H1 (cell line): ENCODE measurements at places on chromosomes 3 and 15.

GRCh38 chr3:42778644-42779043 lies 5.6 kb upstream of the CCDC13 start:
- no peak for DNase-seq

DNA sequence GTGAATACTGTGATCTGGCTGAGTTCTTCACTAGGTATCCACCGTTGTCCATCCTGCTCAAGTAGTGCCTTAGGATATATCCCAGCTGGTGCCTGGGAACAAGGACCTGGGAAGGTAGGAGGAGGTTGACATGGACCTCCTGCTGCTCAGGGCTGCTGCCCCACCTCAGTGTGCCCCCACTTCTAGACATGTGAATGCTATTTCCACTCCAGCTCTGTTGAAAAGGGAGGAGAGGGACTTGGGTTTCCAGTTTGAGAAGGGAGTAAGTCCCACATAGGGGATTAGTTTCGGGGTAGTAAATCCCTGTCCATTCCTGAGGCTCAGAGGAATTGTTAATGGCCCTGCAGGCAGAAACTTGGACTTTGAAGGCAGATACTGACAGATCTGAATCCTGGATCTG lies 32.9 kb upstream of the ETV5 start:
- no peak for DNase-seq

- DNase-seq, result no peak
Measured at GRCh38 chr3:83513051-83513450, 1445.7 kb upstream of the CADM2 start.

DNA sequence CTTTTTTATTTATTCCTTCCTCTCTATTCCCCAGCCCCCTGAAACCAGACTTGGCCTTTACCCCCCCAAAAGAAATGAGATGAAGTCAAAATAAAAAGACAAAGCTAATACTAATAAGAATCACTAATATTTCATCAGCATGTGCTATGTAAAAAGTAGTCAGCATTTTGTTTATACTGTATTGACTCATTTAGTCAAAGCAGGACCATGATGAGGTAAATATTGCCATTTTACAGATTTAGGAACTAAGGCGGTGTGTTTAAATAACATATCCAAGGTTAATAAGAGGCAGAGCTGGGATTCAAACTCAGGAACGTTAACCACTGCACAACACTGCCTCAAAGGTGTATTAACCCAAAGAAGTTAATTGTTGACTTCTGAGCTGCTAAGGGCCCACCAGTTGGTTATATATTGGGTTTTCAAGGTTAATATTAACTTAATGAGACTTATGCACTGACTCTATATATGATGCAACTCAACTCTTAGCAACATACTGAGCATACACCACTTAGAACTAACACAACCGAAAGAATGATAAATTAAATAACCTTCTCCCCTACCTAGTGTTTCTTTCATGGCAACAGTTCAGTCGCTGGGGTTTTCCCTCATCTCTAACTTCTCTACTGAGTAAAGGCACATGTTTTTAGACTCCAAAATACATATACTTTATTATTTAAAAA lies 34.7 kb downstream of the FOXP1 start:
- no peak for DNase-seq

DNA sequence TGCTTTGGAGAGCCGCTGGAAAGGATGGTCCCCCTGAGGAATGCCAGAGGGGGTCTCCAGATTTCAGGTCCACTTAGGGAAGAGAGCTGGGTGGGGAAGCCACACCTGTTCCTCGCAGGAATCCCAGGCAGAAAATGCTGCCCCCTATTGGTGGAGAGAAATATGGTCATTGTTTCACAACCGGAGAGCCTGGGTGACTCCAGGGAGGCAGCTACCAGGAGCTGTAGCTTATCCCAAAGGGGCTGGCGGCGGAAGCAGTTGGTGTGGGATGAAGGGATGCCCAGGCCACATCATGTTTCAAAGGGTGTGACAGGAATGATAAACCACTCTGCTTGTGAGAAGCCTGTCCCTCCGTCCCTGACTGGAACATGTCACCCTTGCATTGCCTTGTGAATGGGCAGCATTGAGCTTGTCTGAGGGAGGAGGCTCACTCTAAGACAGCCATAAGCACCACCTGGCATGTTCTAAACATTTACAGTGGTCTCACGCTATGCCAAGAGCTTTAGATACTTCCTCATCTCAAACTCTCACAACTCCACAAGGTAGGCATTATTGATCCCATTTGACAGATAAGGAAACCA lies 34.5 kb downstream of the POMGNT2 start:
- peak; percentile 77 for DNase-seq

- DNase-seq, result no peak
Measured at GRCh38 chr3:47612879-47613278, 34.2 kb upstream of the CSPG5 start.
